Activated effector memory CD4-positive, alpha-beta T cell treated with Interleukin-2 at 50 U/mL for 16 hours (primary cell): ENCODE measurements at places on chromosomes 16 and 17.

- no peak for DNase-seq
Observed at GRCh38 chr17:30309591-30309990, 17.8 kb upstream of the BLMH start.

DNA sequence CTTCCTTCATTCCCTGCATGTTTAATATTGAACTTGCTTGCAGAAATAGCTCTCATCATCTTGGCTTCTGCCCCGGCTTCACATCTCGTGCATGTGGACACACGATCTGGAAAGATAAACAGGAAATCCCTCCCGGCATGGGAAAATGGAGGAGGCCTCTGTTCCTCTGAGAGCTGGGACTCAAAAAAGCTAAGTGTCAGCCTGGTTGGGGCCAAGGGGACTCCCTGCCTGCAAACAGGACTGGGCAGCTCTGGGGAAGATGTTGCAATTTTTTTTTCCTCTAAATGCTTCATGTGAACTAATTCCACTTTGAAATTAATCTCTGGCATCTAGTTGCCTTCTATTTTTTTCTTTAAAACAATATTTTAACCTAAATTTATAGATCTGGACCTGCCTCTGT, 24.8 kb downstream of the ITPRIPL2 start:
- DNase-seq, result no peak

DNA sequence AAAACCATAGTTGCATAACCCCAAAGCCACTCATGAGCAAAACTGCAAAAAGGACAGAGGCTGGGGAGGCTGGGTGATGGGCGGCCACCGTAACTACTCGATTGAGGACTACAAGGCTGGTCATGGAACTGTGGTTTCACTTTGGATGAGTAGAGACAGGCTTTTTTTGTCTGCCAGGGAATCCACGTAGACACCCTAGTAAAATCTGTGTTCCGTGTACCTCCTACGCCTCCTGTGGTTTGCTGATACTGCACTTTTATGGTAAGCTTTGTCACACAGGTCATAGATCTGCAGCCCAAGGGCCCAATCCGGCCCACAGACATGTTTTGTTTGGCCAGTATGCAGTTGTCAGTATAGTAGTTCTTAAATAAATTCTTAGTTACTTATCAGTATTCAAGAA, 2.2 kb upstream of the TLCD3B start:
- no peak for DNase-seq

- DNase-seq, result no peak
Observed at GRCh38 chr17:21330436-21331160, 45.6 kb upstream of the KCNJ12 start.

DNA sequence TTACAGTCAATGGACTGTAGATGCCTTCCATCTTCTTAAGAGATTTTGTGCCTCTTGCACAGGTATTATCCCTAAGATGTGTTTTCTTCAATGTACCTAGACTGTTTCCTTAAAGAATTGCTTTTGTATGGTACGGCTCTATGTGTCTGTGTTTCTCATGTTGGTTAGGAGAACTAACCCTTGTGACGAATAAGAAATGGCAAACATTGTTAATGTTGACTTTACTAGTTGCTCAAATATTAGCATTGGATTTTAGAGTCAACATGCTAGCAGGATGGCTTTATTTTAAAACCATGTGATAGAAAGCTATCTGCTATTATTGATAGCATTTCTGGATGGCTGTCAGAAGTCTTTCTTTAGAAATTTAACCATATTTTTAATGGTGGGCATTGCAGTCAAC, 34.5 kb downstream of the WWOX start:
- DNase-seq, result no peak

- no peak for DNase-seq
Observed at GRCh38 chr17:21269394-21269793, 15.1 kb upstream of the MAP2K3 start.

DNA sequence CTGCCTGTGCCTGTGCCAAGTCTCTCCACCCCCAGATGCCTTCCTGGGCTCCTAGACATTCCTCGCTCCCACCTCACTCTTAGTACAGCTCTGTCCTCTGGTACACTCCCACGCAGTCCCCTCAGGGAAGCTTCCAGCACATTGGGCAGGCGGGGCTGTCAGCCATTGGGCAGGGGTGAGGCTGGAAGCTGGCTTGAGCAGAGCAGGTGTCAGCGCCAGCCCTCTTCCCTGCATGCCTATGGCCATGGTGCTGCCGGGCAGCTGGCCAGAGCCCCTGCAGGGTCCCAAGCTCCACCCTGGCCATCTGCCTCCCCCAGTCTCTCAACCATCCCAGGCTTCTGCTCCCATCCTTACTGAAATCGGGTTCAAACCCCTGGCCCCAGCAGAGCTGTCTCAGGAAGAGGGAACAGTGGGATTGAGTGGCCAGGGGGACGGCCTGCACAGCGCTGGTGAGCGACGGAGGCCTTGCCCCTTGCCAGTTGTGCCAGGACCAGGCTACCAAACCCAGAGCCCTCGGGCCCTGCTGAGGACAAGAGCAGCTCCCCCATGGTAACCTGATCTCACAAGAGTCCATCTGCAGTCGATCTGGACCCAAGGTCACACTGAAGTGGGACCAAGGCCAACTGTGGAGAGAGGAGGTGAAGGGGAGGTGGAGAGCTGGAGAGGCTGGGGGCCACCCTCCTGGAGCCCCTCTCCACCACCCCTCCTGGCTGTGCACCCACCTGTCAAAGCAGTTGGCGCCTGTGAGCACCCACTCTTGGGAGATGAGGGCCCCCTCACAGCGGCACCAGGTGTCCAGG, 2.4 kb upstream of the B9D1 start:
- DNase-seq, result no peak

DNA sequence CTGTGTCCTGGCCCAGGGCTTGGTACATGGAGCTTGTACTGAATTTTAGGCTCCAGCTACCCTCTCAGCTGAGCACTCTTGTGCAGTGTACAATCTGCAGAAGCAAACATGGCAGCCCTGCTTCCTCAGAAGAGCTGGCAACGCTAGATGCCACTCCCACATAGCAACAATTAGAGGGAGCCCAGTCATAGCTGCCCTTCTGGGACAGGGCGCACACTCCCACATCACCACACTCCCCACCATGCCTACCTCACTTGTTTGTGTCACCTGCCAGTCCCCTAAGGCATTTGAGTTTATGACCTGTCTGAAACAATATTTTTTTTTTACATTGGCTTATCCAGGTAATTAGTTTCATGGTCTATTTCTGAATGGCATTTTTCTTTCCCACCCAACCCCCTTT, 72.3 kb downstream of the C17orf67 start:
- DNase-seq, result no peak

DNA sequence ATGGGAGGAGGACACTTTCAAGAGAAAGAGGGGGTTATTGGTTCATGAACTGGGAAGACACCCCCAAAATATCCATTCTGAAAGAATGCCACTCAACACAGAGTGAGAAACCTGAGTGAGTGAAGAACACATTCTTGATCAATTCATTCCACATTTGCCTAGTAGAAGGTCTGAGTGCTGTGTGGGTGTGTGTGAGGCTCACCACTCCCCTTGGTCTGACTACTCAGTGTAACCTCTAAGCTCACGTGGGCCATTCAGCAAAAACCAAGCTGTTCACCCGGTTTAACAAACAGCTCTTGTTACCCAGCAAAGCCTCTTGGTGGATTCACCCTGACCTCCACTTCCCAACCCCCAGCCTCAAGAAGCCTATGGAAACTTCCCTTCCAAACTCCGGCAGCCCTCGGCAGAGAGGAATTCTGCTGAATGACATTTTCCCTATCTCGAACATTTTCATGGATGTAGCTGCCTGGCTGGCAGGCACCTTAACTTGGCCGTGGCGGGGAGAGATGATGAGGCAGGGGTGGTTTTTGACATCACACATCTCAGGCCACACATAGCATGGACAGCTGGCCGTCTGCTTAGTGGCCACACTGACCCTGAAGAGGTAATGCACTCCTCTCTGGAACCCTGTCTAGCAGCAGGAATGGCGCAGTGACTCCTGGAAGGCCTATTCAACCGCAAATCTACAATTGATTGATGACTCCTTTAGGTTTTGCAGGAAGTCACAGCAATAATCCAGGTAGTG, 11.6 kb downstream of the ST6GALNAC1 start:
- DNase-seq, result no peak

GRCh38 chr17:50272711-50273653, 1.3 kb upstream of the TMEM92 start:
- DNase-seq, result peak; percentile 23

- DNase-seq, result no peak
Observed at GRCh38 chr16:88405216-88406060, 22.7 kb downstream of the ZNF469 start.

GRCh38 chr17:78418326-78419026, 40.0 kb downstream of the PGS1 start:
- no peak for DNase-seq

DNA sequence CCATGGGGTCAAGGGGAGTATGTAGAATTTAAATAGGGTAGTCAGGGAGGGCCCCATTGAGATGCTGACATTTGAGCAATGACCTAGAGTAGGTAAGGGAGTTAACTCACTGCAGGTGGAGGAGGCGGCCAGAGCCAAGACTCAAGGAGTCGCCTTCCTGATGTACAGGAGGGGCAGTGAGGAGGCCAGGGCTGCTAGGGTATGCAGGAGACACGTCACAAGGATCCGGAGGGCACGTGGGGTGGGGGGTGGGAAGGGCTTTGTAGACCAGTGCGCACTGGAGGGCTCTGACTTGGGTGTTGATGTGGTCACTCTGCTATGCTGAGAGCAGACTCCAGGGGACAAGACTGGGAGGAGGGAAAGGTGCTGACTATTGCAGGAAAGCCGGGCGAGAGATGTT, 37.5 kb downstream of the SPECC1 start:
- no peak for DNase-seq

- no peak for DNase-seq
Observed at GRCh38 chr17:76132574-76133338, 8.3 kb downstream of the FOXJ1 start.

DNA sequence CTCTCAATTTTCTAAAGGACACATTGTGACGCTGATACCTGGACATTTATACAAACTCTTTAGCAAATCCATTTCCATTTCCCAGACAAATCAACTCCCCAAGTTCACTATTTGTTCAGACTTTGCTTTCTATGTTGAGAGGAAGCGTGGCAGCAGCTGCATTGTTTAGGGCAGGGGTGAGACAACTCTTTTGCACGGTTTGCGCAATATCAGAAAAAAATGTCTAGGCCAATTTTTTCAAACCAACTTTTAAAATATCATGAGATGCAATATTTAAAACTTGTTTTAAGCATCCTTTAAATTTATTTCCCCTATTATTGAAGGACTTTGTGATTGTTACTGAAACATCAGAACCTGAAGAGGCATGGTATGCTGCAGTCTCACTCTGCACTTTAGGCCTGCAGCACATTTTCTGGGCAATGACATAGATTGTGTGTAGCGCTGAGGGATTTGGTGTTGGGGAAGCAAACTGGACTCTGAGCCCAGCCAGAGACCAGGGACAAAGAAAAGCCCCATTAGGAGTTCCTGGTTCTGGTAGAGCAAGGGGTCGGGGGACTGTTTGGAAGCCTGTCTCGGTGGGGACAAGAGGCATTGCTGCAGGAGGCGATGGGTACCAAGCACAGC, 6.4 kb upstream of the CCDC182 start:
- DNase-seq, result no peak

GRCh38 chr17:41689497-41690299, 1.0 kb downstream of the EIF1 start:
- no peak for DNase-seq

- no peak for DNase-seq
Observed at GRCh38 chr16:67677712-67678111, 11.1 kb downstream of the C16orf86 start.

GRCh38 chr17:48389903-48390302, 40.1 kb downstream of the SKAP1 start:
- DNase-seq, result no peak

DNA sequence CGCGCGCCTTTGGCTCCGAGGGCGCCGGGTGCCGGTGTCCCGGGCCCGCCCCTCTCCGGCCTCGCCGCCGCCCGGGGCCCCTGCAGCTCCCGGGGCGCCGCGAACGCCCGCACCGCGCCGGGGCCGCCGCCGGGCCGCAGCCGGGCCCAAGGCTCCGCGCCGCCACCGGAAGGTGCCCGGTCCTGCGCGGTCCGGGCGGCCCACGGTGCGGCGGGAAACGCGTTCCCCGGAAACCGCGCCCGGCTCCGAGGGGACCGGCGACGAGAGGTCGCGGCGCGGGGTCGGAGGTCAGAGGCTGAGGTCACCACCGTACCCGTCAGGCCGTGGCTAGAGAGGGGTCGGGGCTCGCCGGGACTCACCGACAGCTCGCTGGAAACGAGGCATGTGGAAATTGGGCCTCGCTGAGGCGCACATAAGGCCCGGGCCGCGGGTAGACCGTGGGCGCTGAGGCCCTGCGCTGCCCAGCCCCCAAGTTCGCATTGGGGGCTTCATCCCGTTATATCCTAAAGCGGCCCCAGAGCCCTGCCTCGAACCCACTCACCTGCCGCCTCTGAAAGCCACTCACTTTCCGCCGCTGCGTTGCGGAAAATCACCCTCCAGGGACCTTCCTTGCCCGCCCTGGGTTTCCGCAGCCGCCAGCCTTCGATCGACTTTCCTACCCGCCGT, at the start of gene DUS1L:
Gene DUS1L, minus strand, starts transcription at position 167 of the 666 bp plus-strand sequence. CDS start 745 bp downstream, outside the sequence.
- peak; percentile 60 for DNase-seq

- peak; percentile 19 for DNase-seq
Observed at GRCh38 chr16:16861546-16861945, 482.6 kb downstream of the NPIPA7 start.

- DNase-seq, result no peak
Observed at GRCh38 chr17:36812762-36813161, 124.5 kb upstream of the LHX1 start.

DNA sequence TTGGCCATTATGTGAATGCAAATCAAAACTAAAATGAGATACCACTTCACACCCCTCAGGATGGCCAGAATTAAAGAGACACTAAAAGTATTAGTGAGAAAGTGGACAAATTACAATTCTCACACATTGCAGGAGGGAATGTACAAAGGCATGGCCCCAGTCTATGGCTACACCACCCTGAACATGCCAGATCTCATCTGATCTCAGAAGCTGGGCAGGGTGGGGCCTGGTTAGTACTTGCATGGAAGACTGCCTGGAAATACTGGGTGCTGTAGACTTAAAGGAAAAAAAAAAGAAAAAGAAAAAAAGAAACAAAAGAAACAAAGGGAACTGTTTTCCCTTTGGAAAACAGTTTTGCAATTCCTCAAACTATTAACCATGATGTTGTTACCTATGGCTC, 97.0 kb upstream of the RBL2 start:
- no peak for DNase-seq

GRCh38 chr17:73833775-73834488, 189.7 kb upstream of the SDK2 start:
- DNase-seq, result no peak

DNA sequence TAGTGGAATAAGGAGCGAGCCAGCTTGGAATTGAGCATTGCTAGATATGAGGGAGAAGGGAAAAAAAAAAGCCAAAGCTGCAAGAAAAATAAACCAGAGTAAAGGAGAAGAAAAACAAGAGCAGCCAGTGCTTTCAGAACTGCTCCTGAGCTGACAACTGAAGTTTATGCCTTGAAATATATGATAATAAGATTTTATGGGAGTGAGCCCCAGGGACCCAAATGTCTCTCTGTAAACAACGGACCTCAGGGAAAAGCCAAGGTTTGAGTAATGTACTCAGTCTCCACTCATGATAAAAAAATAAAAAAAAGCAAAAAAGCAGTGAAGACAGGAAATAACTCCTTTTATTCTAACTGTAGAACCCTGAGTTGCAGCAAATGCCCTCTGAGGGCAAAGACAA, 132.6 kb downstream of the SNX11 start:
- DNase-seq, result no peak

GRCh38 chr17:19005137-19005773, 691 bp upstream of the FAM83G start:
- no peak for DNase-seq

GRCh38 chr16:3645504-3646347, 8.8 kb upstream of the DNASE1 start:
- DNase-seq, result no peak

- DNase-seq, result no peak
Observed at GRCh38 chr17:17207998-17208397, 1.9 kb upstream of the PLD6 start.

GRCh38 chr16:10980813-10981212, 36.4 kb downstream of the CLEC16A start:
- DNase-seq, result no peak
